Anterior cingulate cortex (tissue), 58 donors: ENCODE measurements at places on chromosomes 13 and 19.

DNA sequence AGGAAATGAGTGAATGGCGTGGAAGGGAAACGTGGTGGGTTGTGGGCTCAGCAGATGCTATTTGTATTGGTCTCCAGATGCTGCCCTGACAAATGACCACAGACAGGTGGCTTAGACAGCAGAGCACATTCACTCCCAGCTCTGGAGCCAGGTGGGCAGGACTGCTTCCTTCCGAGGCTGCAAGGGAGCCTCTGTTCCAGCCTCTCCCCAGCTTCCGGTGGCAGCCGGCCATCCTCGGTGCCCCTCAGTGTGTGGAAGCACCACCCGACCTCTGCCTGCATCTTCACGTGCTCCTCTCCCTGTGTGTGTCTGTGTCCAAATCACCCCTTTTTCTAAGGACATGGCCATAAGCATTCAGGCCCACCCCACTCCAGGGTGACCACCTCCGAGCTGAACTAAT lies 105.1 kb downstream of the SOX1 start:
- no peak for DNase-seq

DNA sequence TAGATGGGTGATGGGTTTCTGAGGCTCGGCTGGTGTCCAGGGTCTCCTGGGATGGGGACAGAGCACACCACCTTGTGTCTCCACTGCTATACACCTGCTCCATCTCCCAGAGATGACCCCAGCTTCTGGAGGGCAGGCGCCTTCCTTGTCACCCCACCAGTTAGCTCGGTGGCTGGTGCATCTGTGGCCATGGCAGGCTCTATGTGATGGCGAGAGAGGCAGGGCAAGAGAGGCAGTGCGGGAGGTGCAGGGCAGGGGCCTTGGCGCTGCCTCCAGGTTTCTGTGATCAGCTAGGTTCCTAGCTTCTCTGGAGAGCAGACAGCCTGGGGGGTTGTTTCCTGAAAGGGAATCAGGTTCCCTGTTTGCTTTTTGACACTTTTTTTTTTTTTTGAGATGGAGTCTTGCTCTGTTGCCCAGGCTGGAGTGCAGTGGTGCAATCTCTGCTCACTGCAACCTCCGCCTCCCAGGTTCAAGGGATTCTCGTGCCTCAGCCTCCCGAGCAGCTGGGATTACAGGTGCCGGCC lies 69.0 kb upstream of the ZNF536 start:
- DNase-seq, result no peak

DNA sequence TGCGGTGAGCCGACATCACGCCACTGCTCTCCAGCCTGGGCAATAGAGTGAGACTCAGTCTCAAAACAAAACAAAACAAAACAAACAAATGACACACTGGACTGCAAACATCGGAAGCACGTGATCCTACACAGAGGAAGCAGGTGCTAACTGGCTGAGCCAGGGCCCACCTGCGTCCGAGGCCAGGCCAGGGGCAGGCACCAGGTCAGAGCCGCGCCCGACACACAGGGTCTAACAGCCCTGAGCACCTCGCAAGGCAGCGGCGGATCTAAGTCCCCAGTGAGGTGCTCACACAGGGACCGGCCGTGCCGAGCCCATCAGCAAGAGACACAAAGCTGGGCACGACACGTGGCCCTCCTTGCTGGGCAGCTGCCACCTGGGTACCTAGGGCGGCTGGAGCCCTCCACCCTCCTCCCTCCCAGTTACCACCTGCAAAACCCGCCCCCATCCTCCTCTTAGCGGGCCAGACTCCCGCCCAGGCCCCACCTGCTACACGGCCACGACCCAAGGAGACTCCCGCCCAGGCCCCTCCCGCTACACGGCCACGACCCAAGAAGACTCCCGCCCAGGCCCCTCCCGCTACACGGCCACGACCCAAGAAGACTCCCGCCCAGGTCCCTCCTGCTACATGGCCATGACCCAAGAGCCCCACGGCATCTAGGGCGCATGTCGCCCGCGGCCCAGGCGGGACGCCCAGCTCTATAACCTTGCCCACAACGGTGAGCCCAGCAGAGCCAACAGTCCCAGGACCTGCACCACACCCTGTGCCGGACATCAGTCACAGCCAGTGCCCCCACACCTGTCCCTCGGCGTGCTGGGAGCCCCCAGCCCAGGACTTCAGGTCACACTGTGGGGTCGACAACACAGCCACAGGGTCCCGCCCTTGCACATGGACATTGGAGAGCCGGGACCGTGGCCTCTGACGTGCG lies 15.6 kb downstream of the AP3D1 start:
- no peak for DNase-seq

- no peak for DNase-seq
Observed at GRCh38 chr19:46724468-46724867, 7.6 kb upstream of the PRKD2 start.

- no peak for DNase-seq
Observed at GRCh38 chr13:79767126-79767525, 286.2 kb downstream of the NDFIP2 start.

- no peak for DNase-seq
Observed at GRCh38 chr13:110915874-110916206, 971 bp upstream of the ANKRD10 start.

DNA sequence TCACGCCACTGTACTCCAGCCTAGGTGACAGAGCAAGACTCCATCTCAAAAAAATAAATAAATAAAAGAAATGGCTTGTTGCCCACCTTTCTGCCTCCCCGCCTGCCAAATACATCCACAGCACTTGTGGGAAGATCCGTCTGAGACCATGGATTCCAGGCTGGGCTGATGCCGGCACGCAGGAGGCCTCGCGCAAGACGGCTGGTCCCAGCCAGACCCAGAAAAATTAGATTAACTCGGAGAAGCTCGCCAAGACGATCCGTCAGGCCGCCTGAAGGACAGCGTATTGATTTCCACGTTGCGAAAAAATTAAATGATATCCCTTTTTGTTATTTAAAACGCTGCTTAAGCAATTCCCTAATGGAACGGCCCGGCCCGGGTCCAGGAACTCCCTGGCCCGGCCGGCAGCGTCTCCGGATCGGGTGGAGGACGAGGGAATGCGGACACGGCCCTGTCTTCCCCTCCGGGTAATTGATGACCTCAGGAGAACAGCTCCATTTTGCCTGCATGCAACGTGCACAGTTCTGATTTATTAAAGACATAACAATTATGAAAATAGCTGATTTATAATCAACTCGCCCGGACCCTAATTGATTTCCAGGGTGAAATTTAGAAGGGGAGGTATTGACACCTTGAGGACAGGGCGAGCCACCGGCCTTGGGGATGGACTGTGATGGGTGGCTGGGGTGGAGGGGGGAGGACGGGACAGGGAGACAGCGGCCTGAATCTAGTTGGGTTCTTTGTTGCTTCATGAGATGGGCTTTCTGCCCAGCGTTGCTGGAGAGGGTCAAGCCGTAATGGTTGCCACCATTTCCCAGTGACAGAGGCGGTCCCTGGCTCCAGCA lies 52.1 kb downstream of the ZNRF4 start:
- DNase-seq, result no peak

DNA sequence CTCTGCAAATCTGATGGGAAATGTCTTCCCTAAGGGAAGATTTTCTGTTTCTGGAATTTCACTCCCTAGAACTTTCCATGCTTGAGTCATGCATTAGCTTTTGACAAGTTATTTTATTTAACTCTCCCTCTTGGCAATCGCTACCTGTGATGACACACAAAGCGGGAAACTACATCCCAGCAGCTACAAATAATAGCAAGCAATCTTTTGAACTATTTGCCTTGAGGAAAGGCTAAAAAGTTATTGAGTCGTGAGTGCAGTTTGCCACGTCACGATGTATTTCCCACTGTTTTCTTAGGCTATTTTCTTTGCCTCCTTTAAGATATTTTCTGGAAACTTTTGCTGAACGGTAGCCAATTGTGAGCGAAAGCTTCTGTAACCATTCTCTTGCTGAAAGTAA lies 353.3 kb upstream of the HTR2A start:
- DNase-seq, result no peak

DNA sequence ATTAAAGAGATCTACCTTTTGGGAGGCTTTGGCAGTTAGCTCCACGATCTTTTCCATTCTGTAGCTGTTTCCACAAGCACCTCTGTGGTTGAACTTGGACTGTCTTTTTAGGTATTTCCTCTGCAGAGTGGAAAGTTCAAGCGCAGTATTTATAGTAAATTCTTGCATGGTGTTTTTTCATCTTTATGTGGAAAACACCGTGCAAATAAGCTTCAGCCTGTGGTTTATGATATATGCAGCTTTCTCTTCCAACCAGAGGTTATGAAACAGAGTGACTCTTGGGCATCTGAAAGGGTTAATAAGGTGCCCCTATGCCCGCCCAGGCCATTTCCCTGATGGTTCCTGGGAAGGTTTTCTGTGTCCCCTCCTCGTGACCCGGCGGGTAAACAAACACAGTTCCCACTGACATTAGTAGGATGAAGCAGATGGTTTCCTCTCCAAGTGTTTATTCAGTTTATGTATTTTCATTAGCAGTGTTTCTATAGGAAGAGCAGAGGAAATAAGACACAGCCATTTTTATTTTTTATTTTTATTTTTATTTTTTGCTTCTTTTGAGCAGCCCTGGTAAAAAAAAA lies 39.7 kb upstream of the RNF113B start:
- no peak for DNase-seq

GRCh38 chr19:56862741-56863140 lies 22.2 kb upstream of the PEG3 start:
- DNase-seq, result no peak

DNA sequence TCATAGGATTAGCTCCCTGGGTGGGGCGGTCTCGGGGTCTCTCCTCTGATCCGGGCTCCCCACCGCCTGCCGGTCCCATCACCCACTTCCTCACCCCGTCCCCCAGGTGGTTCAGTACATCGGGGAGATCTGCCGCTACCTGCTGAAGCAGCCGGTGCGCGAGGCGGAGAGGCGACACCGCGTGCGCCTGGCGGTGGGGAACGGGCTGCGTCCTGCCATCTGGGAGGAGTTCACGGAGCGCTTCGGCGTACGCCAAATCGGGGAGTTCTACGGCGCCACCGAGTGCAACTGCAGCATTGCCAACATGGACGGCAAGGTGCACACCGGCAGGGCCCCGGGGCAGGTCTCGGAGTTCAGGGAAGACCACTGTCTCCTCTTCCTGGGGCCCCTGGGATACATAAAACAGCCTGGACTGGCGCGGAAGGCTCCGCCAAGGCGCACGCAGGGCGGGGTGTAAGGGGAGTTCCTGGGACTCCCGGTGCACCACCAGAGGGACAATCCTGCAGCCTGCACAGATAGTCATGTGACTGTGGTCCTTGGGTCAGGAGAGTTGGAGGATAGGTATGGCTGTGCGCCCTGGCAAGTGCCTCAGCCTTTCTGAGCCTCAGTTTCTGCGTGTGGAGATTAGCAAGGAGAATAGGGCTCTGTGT lies 14.2 kb upstream of the PGLS start:
- DNase-seq, result no peak

DNA sequence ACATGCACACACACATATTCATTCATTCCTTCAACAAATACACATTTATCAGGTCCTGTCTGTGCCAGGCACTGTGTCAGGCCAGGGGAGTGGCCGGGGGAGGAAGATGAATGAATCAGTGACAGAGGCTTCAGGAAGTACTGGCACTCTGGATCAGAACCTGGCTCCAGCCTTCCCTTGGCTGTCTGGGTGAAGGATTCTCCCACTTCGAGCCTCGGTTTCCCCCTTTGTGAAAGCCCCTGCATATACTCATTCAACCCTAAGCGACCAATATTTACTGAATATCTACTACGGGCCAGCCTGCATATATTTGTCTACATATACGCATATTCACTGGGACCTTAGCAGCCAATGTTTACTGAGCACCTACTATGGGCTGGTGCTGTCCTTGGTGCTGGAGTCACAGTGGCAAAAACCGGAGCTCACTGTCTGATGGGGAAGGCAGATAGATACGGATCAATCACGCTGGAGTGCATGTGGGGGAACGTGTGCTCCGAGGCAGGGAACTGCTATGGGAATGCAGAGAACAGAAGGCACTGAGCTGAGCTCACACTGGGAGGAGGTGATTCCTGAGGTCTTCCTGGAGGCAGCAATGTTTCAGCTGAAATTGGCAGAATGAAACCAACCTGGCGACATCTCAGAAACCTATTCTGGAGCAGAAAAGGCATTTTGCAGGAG lies 636 bp upstream of the ZNF579 start:
- DNase-seq, result no peak

GRCh38 chr13:77579959-77580358 lies 44.5 kb downstream of the SCEL start:
- DNase-seq, result no peak

DNA sequence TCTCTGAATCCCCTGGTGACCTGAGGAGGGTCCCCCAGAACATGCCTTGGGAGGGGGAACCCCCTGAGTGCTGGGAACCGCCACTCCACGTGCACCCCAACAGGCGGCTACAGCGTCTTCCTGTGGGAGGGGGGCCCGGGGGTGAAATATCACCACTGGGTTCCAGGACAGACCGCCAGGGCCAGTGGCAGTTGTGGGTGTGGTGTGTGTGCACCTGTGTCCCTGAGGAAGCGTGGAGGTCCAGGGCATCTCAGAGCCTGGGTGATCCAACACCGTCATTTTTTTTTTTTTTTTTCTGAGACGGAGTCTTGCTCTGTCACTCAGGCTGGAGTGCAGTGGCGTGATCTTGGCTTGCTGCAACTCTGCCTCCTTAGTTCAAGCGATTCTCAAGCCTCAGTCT lies 4.2 kb downstream of the ADGRE5 start:
- DNase-seq, result no peak

DNA sequence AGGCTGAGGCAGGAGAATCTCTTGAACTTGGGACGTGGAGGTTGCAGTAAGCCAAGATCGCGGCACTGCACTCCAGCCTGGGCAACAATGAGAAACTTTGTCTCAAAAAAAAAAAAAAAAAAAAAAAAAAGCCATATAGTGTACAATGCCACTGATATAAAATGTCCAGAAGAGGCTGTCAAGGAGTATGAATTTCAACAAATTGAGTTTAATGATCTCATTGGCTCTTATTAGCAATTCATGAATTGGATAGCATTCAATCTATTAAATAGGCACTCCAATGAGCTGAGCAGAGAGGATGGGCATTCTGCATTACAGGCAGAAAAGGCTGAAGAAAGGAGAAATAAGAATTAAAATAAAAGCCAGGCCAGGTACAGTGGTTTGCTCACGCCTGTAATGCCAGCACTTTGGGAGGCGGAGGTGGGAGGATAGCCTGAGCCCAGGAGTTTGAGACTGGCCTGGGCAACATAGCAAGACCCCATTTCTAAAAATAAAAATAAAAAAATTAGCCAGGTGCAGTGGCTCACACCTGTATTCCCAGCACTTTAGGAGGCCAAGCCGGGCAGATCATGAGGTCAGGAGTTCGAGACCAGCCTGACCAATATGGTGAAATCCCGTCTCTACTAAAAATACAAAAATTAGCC lies 757 bp upstream of the LMNB2 start:
- DNase-seq, result no peak

GRCh38 chr19:46812977-46813838 lies 24.8 kb upstream of the SLC1A5 start:
- DNase-seq, result no peak

DNA sequence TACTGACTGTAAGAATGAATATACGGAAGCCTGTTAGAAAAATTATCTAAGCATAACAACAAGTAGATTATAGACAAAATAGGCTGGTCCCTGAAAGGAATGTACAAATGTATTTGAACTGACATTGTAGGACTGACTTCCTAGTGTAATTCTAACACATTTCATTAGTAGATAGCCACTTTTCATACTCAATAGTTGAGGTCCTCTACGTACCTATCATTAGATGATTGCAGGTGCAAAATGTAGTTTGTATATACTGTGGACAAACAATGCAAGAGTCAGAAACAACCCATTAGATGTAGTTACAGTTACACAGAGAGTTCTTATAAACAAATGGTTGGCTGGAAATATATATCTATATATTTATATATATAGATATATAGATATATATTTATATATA lies 402.3 kb upstream of the SLITRK6 start:
- DNase-seq, result no peak
